ENCODE measurements at places on chromosomes 7 and 10.
A peak's percentile ranks its signal among the peaks of the same experiment; 100 is the strongest.

- peak; percentile 28 for DNase-seq
These were observed 304.4 kb upstream of the C7orf33 start for GRCh38 chr7:148286150-148286549.

- DNase-seq: no peak
These were observed 1291.2 kb downstream of the XPNPEP1 start for GRCh38 chr10:108632144-108632543.

GRCh38 chr7:11818281-11818680 is 13.7 kb downstream of the THSD7A start:
- no peak for DNase-seq

DNA sequence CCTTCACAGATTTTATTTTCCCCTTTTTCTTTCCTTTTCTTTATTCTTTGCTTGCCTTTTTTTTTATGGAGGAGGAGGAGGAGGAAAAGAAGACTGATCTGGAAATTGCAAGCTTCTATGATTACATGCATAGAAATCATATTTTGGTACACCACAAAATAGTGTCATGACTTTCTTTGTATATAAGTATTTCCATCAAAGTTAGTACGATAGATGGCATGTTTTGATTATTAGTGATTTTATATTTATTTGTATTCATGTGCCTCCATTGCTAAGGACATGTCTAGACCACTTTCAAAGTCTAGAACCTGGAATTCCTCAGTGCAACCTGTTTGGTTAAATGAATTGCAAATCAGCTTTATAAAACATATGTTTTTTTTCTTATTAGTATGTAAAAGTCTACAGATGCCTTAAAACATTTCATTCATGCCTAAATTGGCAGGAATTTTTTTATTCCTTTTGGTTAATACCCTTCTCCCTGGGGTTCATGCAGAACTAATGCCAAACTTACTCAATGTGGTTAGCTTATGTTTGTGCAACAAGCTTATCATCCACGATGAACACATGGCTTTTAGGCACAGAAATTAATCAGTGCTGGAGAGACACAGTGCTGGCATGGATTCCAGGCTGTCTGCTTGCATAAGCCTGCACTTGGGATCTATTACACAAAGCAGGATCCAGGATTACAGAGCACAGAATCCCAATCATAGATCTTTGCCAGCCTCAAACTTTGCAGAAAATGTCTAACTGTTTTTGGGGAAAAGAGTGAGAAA is 213.1 kb downstream of the CHRM2 start:
- no peak for DNase-seq

DNA sequence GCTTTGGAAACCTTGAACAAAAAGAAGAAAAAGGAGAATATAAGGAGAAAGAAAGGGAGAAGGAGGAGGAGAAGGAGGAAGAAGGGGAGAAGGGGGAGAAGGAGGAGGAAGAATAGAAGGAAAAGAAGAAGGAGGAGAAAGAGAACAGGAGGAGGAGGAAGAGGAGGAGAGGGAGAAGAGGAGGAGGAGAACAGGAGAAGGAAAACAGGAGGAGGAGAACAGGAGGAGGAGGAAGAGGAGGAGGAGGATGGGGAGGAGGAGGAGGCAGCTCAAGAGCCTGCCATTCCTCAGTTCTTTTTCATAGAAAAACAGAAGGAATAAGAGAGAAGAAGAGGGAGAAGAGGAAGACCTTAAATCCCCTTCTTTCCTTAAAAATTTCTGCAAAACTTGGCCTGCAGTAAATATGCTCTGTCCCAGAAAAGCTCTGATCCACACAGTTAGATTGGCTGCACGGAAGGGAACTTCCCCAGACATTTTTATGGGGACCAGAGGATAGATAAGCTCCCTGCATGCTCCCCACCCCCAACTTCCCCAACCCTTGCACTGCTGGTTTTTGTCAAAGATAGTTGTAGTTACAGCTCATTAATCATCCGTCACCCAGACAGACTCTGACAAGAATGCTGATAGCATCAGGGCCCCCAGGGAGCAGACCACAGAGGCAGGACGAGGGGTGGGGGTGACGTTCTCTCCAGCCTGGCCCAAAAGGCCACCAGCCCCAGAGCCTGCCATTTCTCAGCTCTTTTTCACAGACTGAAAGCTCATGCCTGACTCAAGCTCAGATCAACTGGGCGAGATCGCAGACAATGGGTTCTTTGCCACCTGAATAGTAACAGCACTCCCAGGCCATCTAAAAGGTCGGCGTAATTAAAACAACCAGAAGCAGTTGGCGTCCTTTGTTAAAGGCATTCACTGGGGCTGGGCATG is 34.5 kb upstream of the LYZL1 start:
- DNase-seq: peak; percentile 95

DNA sequence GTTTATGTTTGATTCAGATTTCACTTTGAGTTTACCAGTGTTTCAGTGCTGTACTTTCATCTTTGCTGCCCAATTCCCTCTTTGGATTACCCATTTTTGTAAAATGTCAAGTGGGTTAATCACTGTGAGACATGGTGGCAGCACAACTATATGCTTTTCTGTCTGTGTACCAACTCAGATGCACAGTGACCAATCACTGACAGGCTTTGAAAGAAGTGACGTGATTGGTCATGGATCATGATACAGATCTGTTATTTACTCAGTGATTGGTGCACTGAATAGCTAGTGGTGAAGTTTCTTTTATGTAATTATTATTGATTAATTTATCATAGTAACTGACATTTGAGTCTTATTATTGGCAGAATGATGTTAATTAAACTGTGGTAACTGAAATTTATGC is 126.9 kb downstream of the SDK1 start:
- peak; percentile 23 for DNase-seq

- DNase-seq: peak; percentile 40
These were observed 373.5 kb downstream of the RPS24 start for GRCh38 chr10:78407009-78407711.

DNA sequence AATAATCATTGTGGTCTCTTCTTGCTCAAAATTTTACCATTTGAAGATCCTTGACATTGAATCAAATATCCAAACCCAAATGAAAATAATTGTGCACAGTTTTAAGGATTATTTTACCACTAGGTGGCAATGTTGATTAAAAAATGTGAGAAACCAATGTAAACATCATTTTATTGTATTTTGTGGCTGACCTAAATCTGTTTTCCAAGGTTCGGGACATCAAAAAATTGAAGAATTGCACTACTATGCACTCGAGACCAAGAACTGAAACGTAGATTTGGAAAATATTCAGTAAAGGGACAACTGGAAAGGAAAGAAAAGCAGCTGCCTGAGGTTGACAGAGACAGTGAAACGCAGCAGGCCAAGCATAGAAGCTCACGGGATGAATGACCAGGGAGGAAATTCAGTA is 259.3 kb downstream of the SNX13 start:
- peak; percentile 48 for DNase-seq

Data from NB4 (cell line).